ENCODE measurements at places on chromosomes 2 and 18. TPM values are rescaled to one million over a fixed set of nuclear protein-coding genes. Genes with fewer than 3 reads are reported as not detected.

The NR4A2 gene
- 3.2 TPM for total RNA-seq

GRCh38 chr2:194301946-194302345 lies 1355.1 kb upstream of the SLC39A10 start:
- H3K36me3 ChIP-seq: no peaks in the 10 kb centered on the region
- H3K27ac ChIP-seq: no peak overlapping the region
- H3K4me3 ChIP-seq: no peak overlapping the region
- H3K4me1 ChIP-seq: no peaks in the 10 kb centered on the region
- DNase-seq: no peak

GRCh38 chr2:193566276-193566675 lies 1371.5 kb upstream of the TMEFF2 start:
- H3K27ac ChIP-seq: no peak overlapping the region
- no peaks in the 10 kb centered on the region for H3K27me3 ChIP-seq
- H3K4me1 ChIP-seq: no peaks in the 10 kb centered on the region
- H3K4me3 ChIP-seq: no peak overlapping the region
- no peak for DNase-seq
- no peaks in the 10 kb centered on the region for H3K36me3 ChIP-seq

- H3K27me3 ChIP-seq: no peaks in the 10 kb centered on the region
- DNase-seq: peak; percentile 49
- peaks cover 8% of the 10 kb centered on the region for H3K4me1 ChIP-seq
- H3K27ac ChIP-seq: peak overlapping the region; percentile 97
- H3K4me3 ChIP-seq: peak overlapping the region; percentile 98
Observed at GRCh38 chr2:44169155-44169898, 652 bp downstream of the PPM1B start.

The ATRAID gene
- total RNA-seq: 263 TPM

DNA sequence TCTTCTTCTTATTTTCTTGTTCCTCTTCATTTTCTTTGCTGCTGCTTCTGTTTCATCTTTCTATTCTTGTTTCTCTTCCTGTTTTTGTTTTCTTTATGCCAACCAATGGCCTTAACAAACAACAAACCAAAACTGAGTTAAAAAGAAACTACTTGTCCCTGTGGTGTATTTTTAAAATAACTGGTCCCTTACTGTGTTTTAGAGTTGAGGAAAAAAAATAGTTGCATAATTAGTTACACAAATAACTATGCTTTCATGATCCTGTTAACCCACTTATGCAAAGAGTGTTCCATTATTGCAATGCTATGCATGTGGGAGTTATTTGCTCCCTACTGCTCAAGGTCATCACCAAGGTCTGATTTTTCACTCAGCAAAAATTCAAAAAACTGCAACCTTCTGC lies 39.5 kb upstream of the IMP4 start:
- no peaks in the 10 kb centered on the region for H3K4me1 ChIP-seq
- no peak overlapping the region for H3K27ac ChIP-seq
- DNase-seq: no peak
- H3K4me3 ChIP-seq: no peak overlapping the region
- H3K27me3 ChIP-seq: no peaks in the 10 kb centered on the region
- H3K36me3 ChIP-seq: no peaks in the 10 kb centered on the region

The EML4 gene
- total RNA-seq: 71.0 TPM

DNA sequence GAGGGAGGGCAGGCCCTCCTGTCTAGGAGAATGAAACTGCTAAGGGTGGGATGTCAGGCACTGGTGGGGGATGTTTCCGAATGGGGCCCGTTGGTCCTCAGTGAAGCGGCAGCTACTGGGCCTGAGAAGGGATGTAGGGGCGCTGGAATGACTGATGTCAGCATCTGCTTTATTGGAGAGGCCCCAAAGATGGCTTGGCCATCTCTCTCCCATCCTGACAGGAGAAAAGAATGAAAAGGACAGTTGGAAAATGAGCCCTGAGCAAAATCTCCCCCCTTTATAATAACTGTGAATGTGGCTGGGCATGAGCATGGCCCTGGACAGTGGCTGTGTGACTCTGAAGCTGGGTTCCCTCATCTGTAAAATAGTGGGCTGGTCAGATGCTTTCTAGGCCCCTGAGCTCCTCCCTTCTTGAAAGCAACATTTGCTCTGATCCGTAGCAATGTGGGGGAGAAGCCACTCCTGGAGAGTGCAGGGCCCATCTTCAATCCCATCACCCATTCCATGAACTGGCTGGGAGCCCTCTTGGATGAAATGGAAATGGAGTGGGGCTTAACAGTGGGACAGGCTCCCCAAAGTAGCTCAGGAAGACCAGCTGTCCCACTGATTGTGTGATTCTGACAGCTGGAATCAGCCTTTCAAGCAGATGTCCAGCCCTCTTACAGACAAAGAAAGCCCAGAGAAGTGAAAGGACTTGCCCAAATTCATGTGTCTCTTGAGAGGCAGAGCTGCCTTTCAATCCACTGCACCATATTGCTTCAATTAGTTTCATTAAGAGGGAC lies 232.7 kb upstream of the SMAD2 start:
- H3K4me3 ChIP-seq: no peak overlapping the region
- H3K4me1 ChIP-seq: peaks cover 68% of the 10 kb centered on the region
- no peak for DNase-seq
- H3K27ac ChIP-seq: no peak overlapping the region
- no peaks in the 10 kb centered on the region for H3K36me3 ChIP-seq
- H3K27me3 ChIP-seq: no peaks in the 10 kb centered on the region

DNA sequence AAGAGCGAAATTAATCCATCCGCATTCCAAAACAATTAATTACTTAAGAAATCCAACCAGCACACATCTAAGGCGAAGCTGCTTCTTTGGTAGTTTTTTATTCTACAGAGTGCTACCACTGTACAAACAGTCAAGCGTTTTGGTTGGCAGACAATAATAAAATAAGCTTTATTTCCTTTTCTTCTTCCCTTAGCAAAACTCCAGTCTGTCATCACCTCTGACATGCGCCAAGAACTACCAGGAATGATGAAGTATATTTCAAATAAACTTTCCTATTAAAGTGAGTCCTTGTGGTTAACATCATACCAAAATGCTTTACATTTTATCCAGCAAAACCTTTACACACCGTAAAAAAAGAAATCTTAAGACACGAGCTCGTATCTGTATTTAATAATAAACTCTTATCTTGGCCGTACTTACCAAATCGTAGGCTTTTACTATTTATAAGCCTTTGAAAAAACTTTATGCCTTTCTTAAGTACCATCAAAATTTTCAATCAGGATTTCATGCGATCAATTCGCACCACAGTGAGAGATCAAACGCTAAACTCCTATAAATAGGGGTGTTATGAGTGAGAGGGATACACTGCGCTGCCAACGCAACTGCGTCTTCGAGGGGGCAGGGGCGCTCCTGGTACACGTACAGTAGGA lies 1.3 kb downstream of the ATL2 start:
- no peaks in the 10 kb centered on the region for H3K27me3 ChIP-seq
- H3K36me3 ChIP-seq: no peaks in the 10 kb centered on the region
- peak; percentile 90 for DNase-seq
- peak overlapping the region; percentile 99 for H3K27ac ChIP-seq
- H3K4me1 ChIP-seq: peaks cover 8% of the 10 kb centered on the region
- H3K4me3 ChIP-seq: peak overlapping the region; percentile 92

DNA sequence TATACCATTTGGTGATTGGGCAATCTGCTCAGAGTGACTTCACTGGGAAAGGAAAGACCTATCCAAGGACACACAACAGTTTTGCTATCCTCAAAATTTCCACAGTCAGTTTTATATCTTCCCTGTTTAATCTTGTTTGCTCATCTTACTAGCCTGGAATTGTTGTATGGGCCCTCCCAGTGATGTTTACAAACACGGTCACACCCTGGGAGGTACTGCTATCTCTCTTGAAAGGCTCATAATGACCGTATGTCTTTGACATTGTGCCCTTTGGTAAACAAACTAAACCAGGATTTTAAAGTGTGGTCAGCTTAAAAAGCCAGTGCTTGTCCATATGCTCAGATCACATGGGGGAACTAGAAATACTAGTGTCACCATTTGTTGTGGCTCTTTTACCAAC lies 277.0 kb downstream of the CDH2 start:
- H3K27ac ChIP-seq: no peak overlapping the region
- no peak overlapping the region for H3K4me3 ChIP-seq
- no peak for DNase-seq
- no peaks in the 10 kb centered on the region for H3K27me3 ChIP-seq

The SLC4A5 gene
- total RNA-seq: 113 TPM

The NYAP2 gene
- 0.24 TPM for total RNA-seq

DNA sequence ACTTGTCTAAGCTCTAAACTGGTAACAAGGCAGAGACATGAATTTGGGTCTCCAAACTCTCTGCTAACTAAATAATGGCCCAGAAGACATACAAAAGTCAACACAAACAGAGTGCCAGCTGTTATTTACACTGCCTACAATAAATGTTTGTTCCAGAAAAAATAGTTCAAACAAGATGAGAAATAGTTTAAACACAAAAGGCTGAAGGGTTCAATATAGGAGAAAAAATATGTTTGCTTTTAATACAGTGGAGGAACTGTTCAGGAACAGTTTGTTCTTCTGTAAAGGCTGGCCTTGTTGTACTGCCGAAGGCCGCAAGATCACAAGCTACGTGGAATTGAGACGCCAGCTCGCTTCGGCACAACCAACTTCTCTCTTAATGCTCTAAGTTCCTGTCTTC lies 74.6 kb downstream of the AFF3 start:
- H3K4me3 ChIP-seq: no peak overlapping the region
- peaks cover 18% of the 10 kb centered on the region for H3K4me1 ChIP-seq
- peak overlapping the region; percentile 76 for H3K27ac ChIP-seq
- peak; percentile 68 for DNase-seq
- H3K27me3 ChIP-seq: no peaks in the 10 kb centered on the region

The SLC9A4 gene
- 0.31 TPM for total RNA-seq

- no peaks in the 10 kb centered on the region for H3K36me3 ChIP-seq
- H3K27ac ChIP-seq: no peak overlapping the region
- H3K4me3 ChIP-seq: no peak overlapping the region
- no peaks in the 10 kb centered on the region for H3K27me3 ChIP-seq
- no peaks in the 10 kb centered on the region for H3K4me1 ChIP-seq
Observed at GRCh38 chr2:203621981-203622515, 84.4 kb upstream of the CD28 start.

The PLGLB1 gene
- 11.2 TPM for total RNA-seq

- no peaks in the 10 kb centered on the region for H3K27me3 ChIP-seq
- no peak overlapping the region for H3K4me3 ChIP-seq
- DNase-seq: no peak
- no peaks in the 10 kb centered on the region for H3K4me1 ChIP-seq
- no peaks in the 10 kb centered on the region for H3K36me3 ChIP-seq
Observed at GRCh38 chr2:55431982-55432627, 12.4 kb upstream of the CCDC88A start.

DNA sequence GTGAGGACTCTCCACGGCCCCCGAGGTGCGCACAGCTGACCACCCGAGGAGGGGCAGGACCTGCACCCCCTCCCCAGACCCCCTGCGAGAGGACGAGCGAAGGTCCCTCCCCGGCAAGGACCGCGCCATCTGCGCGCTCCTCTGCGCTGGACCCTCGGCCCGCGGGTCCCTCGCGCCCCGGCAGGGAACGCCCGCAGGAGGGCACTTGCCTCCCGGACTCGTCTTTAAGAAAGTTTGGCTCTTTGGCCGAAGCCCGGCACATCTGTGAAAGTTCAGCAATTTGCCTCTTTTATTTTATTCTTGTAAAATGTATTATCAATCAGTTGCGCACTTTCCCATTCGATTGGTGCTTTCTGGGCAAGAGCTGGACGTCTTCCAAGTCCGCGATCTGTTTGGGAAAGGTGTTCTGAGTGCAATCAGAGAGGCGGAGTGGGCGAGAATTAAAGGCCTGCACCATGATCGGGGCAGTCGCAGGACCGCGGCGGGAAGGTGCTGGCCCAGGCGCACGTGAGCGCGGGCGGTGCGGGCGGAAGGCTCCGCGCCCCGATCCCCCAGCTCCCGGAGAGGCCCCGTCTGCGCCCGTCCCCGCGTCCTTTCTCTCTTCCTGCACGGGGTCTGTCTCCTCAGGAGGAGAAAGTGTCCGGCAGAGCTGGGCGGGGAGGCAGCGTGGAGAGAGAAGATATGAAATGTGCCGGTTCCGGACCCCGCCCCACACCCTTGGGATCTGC lies 1.6 kb upstream of the ALKAL2 start:
- no peaks in the 10 kb centered on the region for H3K27me3 ChIP-seq
- peaks cover 12% of the 10 kb centered on the region for H3K4me1 ChIP-seq
- peak overlapping the region; percentile 66 for H3K4me3 ChIP-seq
- peak; percentile 57 for DNase-seq
- H3K27ac ChIP-seq: peak overlapping the region; percentile 23

Measured in testis (tissue), 5 donors.